ENCODE measurements at places on chromosomes 7 and 10. TPM values are rescaled to one million over a fixed set of nuclear protein-coding genes. Genes with fewer than 3 reads are reported as not detected.

Gene NKX2-3
- 0.59 TPM for total RNA-seq

Gene PEX1
- total RNA-seq, result 11.6 TPM

- no peak for DNase-seq
Observed at GRCh38 chr7:110943701-110944345, 147.1 kb upstream of the LRRN3 start.

- DNase-seq, result no peak
Observed at GRCh38 chr10:43735907-43736306, 87.2 kb upstream of the ZNF32 start.

DNA sequence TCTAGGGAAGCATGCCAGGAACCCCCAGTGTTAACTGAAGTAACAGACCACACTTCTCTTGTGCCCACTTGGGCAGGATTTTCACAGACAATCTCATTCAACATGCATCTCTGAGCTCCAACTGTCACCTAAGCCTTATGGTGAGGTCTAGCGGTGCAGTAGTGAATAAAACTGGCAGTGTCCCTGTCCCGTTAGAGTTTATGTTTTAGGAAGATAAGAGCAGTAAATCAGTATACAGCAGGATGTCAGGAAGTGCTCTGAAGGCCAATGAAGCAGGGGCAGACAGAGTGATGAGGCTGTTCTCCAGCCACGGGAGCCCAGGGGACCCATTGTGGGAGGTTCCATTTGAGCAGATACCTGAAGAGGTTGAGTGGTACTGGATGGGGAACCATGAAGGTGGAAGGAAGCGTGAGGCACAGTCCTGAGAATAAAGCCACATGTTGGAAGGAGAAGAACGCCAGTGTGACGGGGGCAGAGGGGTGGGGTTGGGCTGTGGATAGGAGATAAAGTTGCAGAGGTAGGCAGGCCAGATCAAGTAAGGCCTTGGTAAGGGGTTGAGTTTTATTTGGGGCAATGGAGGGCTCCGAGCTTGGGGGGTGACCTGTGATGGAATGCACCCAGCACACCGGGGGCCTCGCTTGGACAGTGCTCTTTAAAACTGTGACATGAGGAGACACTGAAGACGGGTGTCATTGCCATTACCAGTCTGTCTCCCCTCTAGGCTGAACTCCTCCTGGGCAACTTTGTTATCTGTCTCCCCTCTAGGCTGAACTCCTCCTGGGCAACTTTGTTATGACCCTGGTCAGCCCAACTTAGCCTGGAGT lies 6.6 kb downstream of the GDF10 start:
- no peak for DNase-seq

GRCh38 chr7:1211611-1212010 lies 21.1 kb upstream of the UNCX start:
- no peak for DNase-seq

- no peak for DNase-seq
Observed at GRCh38 chr10:83607959-83608745, 531.2 kb upstream of the GHITM start.

DNA sequence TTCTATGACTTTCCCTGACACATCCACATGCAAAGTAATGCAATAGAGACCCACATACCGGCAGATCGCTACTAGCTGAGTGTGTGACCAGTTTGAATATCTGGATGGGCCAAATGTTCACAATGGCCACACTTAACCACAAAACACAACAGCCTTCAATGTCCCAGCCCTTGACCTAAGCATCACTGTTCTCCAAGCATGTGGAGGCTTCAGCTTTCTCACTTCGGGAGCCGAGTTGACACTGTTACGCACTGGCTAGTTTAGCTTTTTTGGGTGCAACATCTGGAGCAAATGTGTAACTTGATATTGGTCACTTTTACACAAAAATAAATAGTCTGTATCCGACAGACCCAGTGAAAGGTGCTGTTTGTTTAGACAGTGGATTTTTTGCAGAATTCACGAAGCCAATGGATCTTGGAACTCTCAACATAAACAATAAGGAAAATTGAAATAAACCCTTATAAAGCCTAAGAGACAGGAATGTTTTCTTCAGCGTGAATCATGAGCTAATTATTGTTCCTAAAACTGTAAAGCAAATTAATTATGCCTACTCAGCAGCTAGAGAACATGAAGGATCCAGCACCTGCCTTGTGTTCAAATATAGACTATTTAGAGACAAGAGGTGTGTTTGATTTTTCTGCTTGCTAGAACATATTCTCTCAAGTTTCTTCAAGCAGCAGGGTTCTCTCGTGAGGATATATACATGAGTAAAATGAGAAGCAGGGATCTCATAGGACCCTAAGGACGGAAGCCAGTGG lies 117.6 kb upstream of the JCAD start:
- DNase-seq, result no peak

DNA sequence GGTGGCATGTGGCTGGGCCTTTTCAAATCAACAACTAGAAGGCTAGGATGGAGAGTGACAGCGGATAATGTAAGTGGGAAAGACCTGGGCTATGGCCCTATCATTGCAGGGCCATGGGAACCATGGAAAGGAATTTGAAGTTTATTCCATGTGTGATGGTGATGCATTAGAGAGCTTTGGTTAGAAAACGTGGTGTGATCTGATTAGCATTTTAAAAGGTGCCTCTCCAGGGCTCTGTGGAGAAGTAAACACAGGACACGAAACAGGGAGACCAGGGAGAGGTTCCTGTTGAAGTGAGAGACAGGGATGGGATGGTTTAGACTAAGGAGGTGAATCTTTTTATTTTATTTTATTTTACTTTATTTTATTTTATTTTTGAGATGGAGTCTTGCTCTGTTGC lies 749.5 kb downstream of the GATA3 start:
- no peak for DNase-seq

GRCh38 chr7:131816391-131817007 lies 260.1 kb upstream of the PODXL start:
- DNase-seq, result no peak

Measured in RPMI7951 (cell line).